Regular cardiac myocyte (primary cell): ENCODE measurements at places on chromosomes 7 and 10. TPM values are rescaled to one million over a fixed set of nuclear protein-coding genes. Genes with fewer than 3 reads are reported as not detected.

The CDHR1 gene
- total RNA-seq: 0.19 and 0.56 TPM in 2 replicates

The H2BK1 gene
- total RNA-seq: not detected in 2 replicates

The LRIT1 gene
- total RNA-seq: not detected in 2 replicates

The ADARB2 gene
- not detected in 2 replicates for total RNA-seq

The CCL26 gene
- total RNA-seq: 2.9 and 12.1 TPM in 2 replicates
